IPS DF 6.9 (cell line): ENCODE measurements at places on chromosomes 5 and 9.

DNA sequence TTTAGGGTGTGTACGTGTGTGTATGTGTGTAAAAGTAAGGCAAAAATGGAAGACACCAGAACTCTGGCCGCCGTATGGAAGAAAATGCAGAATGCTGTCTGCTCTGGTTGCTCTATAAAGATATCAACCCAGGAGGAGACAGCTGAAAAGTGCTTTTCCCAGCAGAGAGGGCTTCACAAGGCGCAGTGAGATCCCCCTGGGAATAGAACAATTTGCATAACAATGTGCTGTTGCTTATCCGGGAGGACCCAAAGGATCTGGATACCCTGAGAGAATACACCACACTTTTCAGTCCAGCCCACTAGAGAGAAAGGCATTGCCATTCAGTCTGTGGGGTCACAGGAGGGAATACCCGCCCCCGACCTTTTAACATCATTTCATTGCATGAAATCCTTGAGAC is 230.6 kb downstream of the EBF1 start:
- no peak for DNase-seq

GRCh38 chr9:89899573-89899972 is 294.8 kb downstream of the GADD45G start:
- DNase-seq: no peak

DNA sequence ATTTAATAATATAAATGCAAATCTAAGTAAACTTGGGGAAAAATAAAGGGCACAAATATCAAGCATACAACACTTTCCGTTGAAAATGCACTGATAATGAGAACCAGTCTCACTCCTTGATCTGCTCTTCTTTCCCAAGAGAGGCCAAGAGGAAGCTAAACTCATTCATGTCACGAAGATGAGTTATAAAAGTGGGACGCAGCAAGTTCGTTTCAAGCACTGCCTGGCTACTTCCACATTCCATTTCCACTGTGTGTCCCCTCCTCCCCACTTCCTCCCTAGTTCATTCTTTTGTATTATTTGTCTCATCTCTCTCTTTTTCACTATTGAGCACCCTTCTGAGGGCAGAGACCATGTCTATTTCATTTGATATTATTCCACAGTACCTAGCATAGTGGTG is 158.1 kb downstream of the SLC24A2 start:
- no peak for DNase-seq

DNA sequence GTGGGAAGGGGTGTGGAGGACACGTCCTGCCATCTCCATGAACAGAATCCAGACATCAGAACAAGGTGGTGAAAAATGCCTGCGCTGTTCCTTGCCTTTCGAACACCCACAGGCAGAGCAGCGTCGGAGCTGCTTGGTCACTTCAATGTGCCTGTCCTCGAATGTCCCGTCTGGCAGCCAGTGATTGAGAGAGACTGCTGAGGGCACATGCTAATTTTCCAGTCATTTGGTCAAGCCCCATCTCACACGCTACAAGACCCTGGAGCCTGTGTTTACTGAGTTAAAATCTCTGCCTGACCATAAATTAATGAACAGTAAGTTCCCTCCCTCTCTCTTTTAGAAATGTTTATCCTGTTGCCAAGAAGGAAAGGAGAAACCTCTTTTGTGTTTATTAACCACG is 149.3 kb downstream of the NTRK2 start:
- DNase-seq: no peak

GRCh38 chr9:6680797-6681146 is 35.2 kb upstream of the GLDC start:
- no peak for DNase-seq

- no peak for DNase-seq
Measured at GRCh38 chr9:117368684-117369230, 46.1 kb downstream of the ASTN2 start.

DNA sequence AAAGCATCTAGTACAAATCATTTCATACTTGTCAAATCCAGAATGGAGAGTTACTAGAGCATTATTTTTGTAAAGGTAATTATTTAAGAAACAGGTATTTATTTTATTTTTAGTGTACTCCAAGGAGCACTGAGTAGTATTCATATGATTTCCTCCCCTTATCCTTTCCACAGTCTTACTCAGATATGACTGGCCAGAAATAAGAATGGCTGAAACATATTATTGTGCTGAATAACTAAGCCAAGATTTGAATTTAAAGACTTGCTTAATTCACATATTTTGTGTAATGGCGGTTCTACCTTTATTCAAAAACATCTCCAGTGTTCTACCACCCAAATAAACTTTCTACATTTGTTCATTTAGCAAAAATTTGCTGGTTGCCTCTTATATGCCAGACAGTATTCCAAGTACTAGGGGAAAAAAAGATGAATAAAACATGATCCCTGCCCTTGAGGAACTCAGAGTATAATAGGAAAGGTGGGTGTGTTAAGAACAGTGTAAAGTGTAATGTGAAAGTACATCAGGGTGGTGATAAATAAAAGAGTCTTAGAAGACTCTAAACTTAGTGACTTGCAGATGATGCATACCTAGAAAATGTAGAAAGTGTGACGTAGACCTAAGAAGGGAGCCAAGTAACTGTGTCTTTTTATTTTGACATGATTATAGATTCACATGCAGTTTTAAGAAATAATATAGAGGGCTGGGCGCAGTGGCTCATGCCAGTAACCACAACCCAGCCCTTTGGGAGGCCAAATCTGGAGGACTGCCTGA is 110.4 kb upstream of the GRHPR start:
- DNase-seq: no peak

- DNase-seq: no peak
Measured at GRCh38 chr5:179119415-179120170, 59.4 kb downstream of the ZNF354C start.

DNA sequence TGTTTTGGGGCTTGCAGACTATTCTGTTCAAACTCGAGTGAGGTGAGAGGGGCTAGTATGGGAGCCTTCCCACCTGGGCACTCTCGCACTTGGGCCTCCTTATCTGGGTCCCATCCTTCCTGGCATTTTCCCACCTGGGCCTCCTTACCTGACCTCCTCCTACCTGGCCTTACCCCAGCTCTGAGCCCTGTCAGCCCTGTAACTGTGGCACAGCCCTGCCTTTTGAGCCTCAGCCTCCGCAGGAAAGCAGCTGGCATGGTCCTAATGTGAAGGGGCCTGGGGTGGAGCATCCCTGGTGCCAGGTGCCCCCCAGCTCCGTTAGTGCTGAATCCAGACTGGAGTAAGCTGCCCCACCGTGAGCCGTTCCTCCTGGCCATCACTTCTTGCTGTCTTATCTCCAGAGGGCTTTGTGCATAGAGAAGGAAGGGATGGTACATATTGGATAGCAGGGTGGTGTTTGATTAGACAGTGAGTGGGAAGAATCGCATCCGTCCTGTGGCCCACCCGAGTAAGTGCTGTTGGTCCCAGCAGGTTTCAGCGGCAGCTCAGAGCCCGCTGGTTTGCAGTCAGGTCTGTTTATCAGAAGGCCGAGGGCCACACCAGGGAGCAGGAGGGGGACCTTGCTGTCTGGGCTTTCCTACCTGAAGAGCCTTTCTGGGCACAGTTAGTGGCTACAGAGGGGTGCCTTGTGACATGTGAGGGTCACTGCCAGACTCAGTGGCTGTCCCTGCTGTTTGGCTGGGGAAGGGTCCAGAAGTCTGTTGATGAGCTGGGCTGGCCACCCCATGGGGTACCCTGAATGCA is 76.5 kb downstream of the WNK2 start:
- DNase-seq: no peak

DNA sequence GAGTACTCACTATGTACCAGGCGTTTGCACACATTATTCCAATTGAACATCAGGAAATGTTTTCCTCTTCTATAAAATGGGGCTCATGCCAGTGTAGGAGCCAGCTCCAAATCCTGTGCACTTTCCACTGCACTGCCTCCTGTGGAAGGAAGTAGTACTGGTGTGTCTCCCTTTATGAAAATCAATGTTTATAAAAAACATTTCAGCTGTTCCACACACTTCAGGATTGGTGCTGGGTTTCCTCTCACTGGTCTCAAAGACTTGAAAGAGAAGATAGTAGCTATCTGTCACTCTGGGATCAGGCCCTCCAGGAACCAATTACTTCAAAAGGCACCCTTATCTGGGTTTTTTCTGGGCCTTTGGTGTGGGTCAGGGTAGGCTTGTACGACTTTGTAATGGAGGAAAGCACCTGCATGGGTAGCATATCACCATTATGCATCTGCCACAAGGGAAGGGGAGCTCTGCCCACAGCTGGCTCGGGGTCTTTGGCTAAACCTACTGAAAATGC is 32.5 kb downstream of the RAB14 start:
- no peak for DNase-seq

GRCh38 chr9:1978941-1979340 is 36.2 kb upstream of the SMARCA2 start:
- no peak for DNase-seq
